Activated CD4-positive, CD25-positive, alpha-beta regulatory T cell treated with anti-CD3 and anti-CD28 coated beads, Interleukin-2, amount 50 U/mL, for 16 hours (primary cell): ENCODE measurements at places on chromosomes 7 and 10.

DNA sequence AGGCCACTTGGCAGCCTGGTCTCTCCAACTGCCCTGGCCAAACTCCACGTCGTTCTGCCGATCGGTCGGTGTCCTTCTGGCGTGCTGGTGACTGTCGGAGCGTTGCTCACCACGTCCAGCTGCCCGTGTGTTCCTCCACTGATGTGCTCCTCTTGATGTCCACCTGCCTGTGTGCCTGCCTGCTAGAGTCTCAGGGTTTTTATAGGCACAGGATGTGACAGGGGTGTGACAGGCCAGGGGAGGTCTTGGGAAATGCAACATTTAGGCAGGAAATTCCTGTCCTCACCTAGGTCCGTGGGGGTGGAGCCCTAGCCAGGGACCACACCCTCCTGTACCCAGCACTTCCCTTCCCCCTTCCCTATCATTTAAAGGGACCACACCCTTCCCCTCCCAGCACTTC, 25.2 kb upstream of the CFAP46 start:
- no peak for DNase-seq

GRCh38 chr10:121084016-121084674, 233.0 kb downstream of the WDR11 start:
- no peak for DNase-seq

DNA sequence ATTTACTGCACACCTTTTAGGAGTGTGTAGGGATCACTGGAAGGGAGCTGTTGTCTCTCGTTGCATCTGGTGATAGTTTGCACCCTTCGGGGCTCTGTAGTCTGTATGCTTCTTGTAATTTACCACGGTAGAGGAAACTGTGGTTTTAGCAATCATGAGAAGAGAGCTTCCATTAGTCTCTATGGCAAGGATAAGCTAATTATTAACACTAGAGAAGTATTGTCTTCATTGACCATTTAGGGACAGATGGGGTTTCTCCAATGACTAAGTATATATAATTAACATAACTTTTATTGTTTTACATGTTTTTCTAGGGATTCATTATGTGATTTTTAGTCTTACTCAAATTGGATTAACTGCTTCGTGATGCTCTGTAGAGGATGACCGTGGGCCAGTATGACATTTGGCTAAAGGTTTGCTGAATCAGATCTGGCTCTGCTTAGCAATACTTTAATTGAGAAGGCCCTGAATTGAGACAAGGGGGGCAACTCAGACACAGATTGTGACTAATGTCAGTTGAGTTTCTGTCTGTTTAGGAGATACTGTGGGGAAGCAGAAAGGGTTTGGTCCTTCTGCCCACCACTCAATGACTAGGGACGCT, 8.7 kb downstream of the SLC18A2 start:
- no peak for DNase-seq

- no peak for DNase-seq
Measured at GRCh38 chr10:103013416-103013815, 95.3 kb downstream of the CNNM2 start.

DNA sequence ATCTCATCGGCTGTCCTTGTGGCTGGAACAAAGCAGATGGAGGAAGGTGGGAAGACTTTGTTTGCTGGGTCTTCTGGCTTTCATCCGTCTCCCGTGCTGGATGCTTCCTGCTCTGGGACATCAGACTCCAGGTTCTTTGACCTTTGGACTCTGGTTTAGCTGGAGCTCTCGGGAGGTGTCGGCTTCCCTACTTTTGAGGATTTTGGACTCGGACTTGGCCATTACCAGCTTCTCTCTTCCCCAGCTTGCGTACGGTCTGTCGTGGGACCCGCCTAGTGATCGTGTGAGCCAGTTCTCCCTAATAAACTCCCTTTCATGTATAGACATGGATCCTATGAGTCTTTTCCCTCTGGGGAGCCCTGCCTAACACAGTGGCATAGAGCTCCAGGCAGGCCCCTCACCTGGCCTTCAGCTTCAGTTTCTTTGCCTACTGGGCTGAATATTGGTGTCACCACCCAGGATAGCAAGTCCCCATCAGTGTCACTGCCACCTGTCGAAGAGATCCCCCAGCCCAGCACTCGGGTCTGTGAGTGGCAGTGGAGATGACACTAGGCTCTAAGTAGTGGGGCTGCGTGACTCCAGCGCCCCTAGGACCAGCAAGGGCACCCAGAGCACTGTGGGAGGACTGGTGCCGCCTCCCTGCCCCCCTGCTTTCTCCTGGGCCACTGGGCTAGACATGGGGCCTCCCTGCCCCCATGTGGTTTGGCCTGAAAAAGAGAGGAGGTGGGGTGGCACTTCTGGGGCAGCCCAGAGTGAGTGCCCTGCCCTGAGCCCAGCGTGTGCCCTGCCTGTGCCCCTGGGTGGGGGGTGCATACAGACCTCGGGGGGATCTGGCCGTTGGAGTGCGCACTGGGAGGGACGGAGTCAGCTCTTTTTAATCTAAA, 135.6 kb downstream of the LHPP start:
- DNase-seq, result no peak

GRCh38 chr7:102823390-102824119, 74.8 kb downstream of the FAM185A start:
- no peak for DNase-seq

DNA sequence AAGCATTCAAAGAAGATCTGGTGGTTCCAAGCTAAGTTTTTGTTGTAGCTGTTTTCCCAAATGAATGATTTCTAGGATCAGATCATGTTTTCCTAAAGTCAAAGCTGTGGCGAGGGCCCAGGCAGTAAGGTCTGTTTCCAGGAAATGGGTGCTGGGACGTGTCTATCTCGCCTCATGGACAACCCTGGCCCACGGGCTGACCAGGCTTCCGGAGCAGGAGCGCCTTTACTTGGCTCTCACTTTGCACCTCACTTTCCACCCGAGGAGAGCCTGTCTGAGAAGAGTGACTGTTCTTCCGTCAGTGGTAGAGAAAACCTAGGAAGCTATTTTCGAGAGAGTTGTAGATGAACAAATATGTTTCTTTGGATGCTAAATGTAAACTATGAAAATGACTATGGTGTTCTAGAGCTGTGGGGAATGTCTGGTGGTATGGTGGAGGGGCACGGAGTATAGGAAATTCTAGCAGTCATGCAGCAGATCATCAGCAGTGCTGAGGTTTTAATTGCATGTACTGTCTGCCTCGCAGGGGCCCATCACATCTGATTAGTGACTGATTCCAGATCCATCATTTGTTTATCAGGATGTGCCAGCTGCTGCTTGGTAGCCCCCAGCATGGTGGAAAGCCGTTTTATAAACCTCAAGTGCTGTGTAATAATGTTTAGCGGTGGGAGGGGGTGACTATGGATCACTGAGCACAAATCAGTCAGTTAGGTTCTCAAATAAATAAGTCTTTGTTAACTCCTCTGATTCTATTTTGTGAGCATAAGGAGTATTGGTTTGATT, 66.6 kb downstream of the VWC2 start:
- no peak for DNase-seq
